ENCODE measurements at places on chromosomes 11 and 22. TPM values are rescaled to one million over a fixed set of nuclear protein-coding genes. Genes with fewer than 3 reads are reported as not detected.
A peak's percentile ranks its signal among the peaks of the same experiment; 100 is the strongest.

C11orf86 gene
- not detected for total RNA-seq

BIRC3 gene
- total RNA-seq, result 199 TPM

- no peak overlapping the region for H3K27ac ChIP-seq
- no peak for DNase-seq
- no peaks in the 10 kb centered on the region for H3K4me1 ChIP-seq
- H3K36me3 ChIP-seq, result no peaks in the 10 kb centered on the region
- no peak overlapping the region for H3K4me3 ChIP-seq
Observed at GRCh38 chr11:31882951-31883392, 71.8 kb upstream of the PAX6 start.

DNA sequence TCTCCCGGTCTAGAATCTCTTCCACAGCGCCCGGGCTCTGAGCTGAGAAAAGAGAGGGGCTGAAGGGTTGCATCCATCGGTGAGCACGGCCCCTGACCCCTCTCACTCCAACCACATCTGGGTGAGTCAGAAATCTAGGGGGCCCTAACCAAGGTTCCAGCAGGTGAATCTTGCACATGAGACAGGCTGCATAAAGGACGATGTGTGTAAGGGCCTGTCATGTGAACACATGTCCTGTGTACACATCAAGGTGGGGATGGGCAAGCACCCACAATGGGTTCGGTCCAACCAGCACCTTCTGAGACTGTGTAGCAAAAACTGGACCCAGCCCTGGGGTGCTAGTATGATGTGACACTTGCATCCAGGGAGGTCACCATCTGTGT, 1.2 kb downstream of the BET1L start:
- no peaks in the 10 kb centered on the region for H3K27me3 ChIP-seq
- H3K36me3 ChIP-seq, result peaks cover 48% of the 10 kb centered on the region
- H3K4me3 ChIP-seq, result peak overlapping the region; percentile 83
- DNase-seq, result no peak
- H3K4me1 ChIP-seq, result peaks cover 69% of the 10 kb centered on the region

DNA sequence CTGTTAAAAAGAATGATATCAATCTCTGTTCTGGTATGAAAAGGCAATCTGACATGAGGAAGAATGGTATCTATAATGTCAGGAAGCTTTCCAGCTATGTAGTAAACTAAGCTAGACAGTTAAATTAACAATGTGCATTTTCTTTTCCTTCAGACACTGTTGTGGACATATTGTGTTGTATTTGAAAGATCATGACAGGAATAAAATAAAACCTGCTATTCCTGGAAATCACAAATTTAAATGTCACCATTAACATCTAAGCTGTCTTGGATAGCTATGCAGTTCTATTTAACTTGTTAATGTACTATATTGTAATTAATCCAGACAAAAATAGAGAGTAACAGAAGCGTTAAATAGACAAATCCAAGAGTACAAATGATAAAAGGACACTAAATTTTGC, 297.4 kb upstream of the LUZP2 start:
- H3K4me1 ChIP-seq, result no peaks in the 10 kb centered on the region
- no peak overlapping the region for H3K27ac ChIP-seq
- H3K4me3 ChIP-seq, result no peak overlapping the region
- no peak for DNase-seq

- no peak for DNase-seq
- no peak overlapping the region for H3K4me3 ChIP-seq
- H3K27me3 ChIP-seq, result no peaks in the 10 kb centered on the region
- H3K27ac ChIP-seq, result no peak overlapping the region
- no peaks in the 10 kb centered on the region for H3K36me3 ChIP-seq
Observed at GRCh38 chr11:115912484-115912945, 408.3 kb upstream of the CADM1 start.

POLR2F gene
- 140 TPM for total RNA-seq

All from CD8-positive, alpha-beta memory T cell (primary cell).